Spinal cord (tissue), 10 donors: ENCODE measurements at places on chromosomes 5 and 9.

GRCh38 chr5:68802430-68802829 lies 291.4 kb upstream of the SLC30A5 start:
- DNase-seq, result no peak

- peak; percentile 49 for DNase-seq
Measured at GRCh38 chr9:19085295-19085694, 17.4 kb downstream of the HAUS6 start.

DNA sequence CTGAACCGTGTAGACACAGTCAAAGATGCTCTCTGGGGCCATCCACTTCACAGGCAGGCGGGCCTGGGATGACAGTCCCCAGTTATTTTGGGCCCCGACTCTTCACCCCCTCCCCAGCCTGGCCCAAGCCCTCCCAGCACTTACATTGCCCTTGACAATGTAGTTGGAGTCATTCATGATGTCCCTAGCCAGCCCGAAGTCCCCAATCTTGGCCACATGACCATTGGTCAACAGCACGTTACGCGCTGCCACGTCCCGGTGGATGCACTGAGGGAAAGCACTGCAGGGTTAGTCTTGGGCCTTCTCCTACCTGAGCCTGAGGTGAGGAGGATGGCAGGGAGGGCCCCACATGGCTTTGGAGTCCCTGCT lies 30.3 kb downstream of the CSF1R start:
- DNase-seq, result no peak

DNA sequence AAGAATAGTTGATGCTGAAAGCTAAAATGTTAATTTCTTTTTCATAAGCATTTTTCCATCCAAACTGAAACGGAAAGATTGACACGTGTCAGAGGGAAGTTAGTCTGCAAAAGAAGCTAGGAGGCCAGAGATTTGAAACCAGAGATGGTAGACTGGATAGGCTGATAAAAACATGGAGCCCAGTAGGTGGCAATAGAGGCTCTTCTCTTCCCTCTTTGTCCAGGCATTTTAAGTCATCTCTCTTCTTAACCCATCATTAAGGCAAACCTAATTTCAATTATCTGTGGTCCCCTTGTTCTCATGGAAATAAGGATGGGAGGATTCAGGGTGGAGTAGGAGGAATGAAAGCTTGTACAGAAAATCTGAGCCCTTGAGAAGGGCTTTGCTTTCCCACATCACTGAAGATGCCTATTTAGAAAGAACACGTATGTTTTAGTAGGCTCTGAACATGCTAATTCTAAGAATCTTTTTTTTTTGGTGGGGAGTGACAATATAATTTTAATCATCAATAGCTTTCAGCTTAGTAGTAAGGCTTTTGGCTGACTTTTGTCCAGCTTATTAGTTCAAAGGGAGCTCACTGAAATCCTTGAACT lies 66.6 kb downstream of the ZNF474 start:
- peak; percentile 59 for DNase-seq

GRCh38 chr5:36815871-36816270 lies 60.7 kb upstream of the NIPBL start:
- no peak for DNase-seq

GRCh38 chr5:124741711-124742496 lies 4.5 kb downstream of the ZNF608 start:
- peak; percentile 68 for DNase-seq

DNA sequence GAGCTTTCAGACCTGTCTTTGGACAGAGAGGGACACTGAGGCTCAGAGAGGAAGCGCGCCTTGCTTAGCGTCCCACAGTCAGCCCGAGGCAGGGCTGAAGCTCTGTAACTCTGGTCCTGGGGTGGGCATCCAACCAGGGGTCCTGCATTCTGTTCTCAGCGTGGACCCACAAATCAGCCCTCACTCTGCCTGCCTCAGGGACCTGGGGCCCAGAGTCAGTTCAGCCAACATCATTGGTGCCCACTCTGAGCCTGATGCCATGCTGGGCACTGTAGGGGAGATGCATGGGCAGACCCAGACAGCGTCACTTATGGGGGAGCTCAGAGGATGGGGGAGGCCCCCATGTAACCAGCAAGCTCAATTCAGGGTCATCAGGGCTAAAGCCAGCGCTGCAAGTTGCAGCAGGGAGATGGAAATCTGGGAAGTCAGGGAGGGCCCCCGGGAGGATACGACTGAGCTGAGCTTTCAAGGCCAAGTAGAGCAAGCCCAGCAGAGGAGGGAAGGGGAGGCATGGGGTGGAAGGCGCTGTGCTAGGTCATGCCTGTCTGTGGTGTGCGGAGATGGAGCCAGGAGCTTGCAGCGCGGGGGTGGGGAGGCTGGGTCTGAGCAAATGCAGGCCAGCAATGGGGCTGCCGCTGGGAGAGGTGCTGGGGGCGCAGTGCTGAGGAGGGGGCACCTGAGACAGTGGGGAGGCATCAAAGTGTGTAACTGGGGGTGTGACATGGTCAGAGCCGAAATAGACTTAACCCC lies 21.1 kb downstream of the CORO2A start:
- no peak for DNase-seq

- peak; percentile 35 for DNase-seq
Measured at GRCh38 chr5:136424835-136425584, 59.7 kb upstream of the TRPC7 start.

DNA sequence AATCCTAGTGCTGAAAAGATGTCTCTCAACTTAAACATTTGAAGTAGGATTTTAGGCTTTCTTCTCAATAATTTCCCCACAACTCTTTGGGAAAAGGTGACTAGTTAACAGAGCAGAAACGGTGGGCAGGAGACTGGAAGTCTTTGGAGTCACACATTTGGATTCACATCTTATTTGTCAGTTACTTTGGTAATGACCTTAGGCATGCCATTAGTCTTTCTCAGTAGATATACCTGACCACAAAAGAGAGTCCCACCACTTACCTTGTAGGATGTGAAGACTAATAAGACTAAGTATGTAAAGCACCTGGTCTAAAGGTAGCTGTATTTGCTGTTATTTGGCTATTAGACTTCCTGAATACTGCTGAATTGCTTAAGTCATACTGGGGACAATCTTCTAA lies 35.4 kb downstream of the DAP start:
- no peak for DNase-seq

DNA sequence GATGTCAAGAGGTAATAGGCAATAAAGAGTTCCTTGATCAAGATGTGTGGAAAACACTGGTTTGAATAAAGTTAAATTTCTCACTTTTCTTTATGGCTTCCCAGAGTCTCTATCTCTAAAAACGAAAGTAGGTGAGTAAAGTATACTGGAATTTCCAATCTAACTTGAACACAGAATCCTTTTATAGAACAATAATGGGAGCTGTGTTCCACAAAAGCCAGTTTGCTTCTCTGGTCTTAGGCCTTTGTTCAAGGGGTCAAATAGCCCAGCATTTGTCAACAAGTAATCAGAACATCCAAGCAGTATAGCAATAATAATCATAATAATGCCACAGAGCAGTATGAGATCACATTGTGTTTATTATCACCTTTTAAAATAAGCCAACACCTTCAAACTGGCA lies 20.2 kb downstream of the ATP10B start:
- DNase-seq, result no peak

DNA sequence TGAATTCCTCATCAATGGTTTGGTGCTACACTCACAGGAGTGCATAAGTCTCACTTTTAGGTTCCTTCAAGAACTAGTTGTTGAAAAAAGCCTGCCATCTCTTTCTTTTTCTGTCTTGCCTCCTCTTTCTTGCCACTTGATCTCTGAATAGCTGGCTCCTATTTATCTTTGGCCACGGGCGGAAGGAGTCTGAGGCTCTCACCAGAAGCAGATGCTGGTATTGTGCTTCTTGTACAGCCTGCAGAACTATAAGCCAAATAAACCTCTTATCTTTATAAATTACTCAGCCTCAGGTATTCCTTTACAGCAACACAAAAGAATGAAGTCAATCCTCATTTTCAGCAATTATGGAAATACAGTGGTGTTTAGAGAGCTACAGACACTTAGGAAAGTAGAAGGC lies 247.1 kb upstream of the PRR16 start:
- no peak for DNase-seq

GRCh38 chr5:181235689-181236366 lies 7.9 kb downstream of the RACK1 start:
- DNase-seq, result no peak

DNA sequence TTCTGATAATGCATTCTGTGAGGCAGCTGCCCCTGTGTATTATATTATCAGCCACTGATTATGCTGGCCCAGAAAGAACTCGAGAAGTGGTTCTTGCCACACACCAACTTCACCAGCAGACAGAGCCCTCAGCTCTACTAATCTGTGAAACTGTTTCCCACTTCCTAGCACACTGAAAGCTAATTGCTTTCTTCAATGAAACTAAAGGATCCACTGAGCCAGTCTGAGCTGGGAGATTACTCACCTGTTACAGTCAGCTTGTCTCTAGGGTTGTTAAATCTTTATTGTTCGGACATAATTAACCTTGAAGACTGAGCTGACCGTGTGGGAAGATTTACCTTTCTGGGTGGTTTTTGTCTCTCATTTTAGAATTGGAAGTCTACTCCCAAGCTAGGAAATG lies 263.2 kb downstream of the KCTD16 start:
- no peak for DNase-seq

DNA sequence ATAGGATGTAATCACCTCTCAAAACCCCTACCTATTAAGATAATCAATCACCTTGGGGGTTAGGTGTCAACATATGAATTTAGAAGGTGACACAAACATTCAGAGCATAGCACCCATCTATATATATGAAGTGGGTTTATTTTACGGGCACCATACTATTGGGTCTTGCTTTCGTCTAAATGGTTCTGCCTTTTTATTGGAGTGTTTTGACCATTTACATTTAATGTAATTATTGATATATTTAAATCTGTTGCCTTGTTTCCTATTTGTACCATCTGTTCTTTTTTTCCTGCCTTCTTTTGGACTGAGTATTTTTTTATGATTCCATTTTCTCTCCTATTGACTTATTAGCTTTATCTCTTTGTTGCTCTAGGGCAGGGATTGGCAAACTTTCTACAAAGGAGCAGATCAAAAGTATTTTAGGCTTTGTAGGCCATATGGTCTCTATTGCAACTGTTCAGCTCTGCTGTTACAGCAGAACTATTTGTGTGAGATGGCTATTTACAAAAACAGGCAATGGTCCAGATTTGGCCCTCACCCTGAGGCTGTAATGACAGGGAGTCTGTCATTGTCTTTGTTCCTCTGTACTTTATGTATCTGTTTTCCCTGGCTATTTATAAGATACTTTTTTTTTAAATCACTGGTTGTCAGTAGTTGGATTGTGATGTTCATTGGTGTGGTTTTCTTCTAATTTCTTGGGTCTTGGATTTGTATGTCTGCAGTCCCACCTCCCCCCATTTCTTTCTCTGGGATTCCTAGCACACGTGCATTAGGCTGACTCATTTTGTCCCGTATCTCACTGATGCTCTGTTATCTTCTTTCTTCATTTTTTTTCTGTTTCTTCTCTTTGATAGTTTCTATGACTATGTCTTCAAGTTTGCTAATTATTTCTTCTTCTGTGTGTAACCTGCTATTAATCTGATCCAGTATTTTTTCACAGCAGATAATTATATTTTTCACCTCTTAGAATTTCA lies 127.1 kb downstream of the DAB2IP start:
- no peak for DNase-seq

GRCh38 chr5:148020257-148020988 lies 43.4 kb upstream of the SPINK5 start:
- DNase-seq, result no peak

DNA sequence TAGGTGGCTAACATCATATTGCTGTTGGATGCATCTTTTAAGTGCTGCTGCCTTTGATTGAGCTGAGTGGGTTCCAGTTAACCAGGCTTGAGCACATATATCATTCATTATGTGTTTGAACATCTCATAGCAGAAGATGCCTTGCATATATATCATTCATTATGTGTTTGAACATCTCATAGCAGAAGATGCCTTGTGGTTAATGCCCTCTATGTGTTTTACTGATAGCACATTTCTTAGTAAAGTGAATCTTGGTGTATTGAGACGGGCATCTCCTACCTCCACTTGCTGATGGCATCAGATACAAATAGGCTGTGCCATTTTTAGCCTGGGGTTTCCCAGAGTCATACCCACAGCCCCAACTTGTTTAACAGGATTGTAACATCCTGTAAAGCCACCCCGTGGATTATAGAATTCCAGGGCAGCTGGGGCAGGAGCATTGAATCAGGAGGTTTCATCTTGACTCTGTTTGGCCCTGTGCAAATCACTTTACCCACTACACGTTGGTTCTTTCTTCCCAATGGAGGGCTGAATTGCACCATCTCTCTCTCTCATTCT lies 26.5 kb downstream of the MTAP start:
- DNase-seq, result no peak

- DNase-seq, result no peak
Measured at GRCh38 chr9:96522366-96522765, 72.4 kb downstream of the HABP4 start.

GRCh38 chr5:156655732-156656131 lies 194.4 kb upstream of the PPP1R2B start:
- no peak for DNase-seq

DNA sequence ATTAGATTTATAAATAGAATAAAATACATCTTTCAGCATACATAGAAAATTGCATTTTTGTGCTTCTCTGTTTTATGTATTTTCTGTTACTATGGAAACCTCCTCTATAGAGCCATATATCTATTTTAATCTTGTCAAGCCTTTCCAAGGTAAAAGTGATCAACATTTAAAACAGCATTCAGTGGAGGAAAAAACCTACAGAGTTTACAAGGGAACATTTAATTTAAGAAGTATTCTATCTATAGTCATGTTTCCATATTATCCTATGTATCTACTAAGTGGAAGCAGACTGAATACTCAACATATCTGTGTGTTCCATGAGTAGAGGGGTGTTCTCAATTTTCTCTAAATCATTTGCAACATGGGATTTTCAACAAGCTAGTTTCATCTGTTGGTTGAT lies 791.4 kb downstream of the CDH18 start:
- no peak for DNase-seq
